Vagina (tissue), 2 donors: ENCODE measurements at places on chromosomes 1 and 21.

DNA sequence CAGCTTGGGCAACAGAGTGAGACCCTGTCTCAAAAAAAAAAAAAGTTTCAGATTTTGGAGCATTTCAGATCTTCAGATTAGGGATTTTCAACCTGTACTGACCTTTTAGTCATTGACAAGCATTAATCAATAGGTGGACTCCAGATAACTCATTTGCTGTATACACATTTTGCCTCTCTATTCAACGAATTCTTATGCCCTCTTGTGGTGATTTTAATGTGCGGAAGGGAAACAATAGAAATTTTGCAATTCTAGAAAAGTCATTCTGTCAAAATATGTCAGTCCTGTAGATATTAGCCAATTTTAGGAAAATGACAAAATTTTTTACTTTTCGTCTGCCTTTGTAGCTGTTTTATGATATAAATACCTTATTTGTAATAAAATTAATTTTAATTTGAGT, 11.6 kb upstream of the OR2G2 start:
- DNase-seq: no peak
- H3K27me3 ChIP-seq: no peaks in the 10 kb centered on the region
- H3K4me1 ChIP-seq: no peaks in the 10 kb centered on the region
- H3K27ac ChIP-seq: no peak overlapping the region
- H3K4me3 ChIP-seq: no peak overlapping the region
- no peaks in the 10 kb centered on the region for H3K36me3 ChIP-seq

- no peak overlapping the region for H3K4me3 ChIP-seq
- DNase-seq: no peak
- H3K36me3 ChIP-seq: no peaks in the 10 kb centered on the region
- H3K27me3 ChIP-seq: no peaks in the 10 kb centered on the region
- peaks cover 21% of the 10 kb centered on the region for H3K4me1 ChIP-seq
Observed at GRCh38 chr1:55181666-55182065, 33.5 kb downstream of the USP24 start.

DNA sequence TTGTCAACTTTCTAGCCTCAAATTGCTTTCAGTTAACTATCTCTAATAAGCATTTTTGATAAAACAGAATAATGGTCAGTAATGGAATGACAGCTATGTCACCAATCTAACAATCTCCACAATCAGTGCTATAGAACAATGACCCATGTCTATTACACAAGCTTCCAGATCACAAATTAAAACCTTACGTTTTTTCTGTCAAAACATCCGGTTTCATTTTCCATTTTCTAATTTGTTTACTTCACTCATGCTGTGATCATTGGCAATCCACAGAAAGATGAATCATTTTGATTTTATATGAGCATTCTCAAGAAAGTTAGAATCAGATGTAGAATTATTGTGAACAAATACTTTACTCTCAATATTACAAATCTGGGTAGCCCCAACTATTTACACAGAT, 80.3 kb downstream of the KCNT2 start:
- H3K27ac ChIP-seq: no peak overlapping the region
- no peaks in the 10 kb centered on the region for H3K27me3 ChIP-seq
- H3K4me3 ChIP-seq: no peak overlapping the region
- H3K4me1 ChIP-seq: no peaks in the 10 kb centered on the region
- DNase-seq: no peak

- H3K27me3 ChIP-seq: no peaks in the 10 kb centered on the region
- no peaks in the 10 kb centered on the region for H3K4me1 ChIP-seq
- no peaks in the 10 kb centered on the region for H3K36me3 ChIP-seq
- H3K27ac ChIP-seq: no peak overlapping the region
Observed at GRCh38 chr1:8276173-8276914, 41.6 kb upstream of the SLC45A1 start.

DNA sequence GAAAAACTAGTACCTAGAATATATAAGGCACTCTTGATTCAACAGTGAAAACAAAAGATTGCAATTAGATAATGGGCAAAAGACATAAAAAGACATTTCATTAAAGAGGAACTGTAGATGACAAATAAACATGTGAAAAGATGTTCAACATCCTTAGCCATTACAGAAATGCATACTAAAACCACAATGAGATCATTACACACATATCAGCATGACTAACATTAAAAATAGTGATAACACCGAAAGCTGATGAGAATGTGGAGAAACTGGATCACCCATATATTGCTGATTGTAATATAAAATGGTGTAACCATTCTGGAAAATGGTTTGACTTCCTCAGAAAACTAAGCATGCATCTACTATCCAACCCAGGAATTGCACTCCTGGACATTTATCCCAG, 340.3 kb downstream of the SEC16B start:
- no peak overlapping the region for H3K4me3 ChIP-seq
- no peaks in the 10 kb centered on the region for H3K4me1 ChIP-seq
- DNase-seq: no peak

DNA sequence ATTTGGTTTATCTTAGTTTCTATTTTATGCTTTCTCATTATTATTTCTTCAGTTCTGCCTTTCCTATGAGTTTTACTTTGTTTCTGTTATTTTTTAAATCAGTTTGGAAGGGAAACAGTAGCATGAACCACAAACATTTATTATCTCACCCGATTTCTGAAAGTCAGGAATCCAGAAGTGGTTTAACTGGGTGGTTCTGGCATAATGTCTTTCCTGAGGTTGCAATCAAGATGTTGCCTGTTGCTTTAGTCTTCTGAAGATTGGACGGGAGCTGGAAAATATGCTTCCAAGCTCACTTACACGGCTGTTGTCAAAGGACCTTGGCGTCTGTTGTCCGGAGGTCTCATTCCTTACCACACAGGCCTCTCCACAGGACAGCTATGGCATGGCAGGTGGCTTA, 50.4 kb downstream of the SNRPE start:
- no peaks in the 10 kb centered on the region for H3K4me1 ChIP-seq
- H3K36me3 ChIP-seq: no peaks in the 10 kb centered on the region
- H3K27ac ChIP-seq: no peak overlapping the region
- H3K27me3 ChIP-seq: no peaks in the 10 kb centered on the region

DNA sequence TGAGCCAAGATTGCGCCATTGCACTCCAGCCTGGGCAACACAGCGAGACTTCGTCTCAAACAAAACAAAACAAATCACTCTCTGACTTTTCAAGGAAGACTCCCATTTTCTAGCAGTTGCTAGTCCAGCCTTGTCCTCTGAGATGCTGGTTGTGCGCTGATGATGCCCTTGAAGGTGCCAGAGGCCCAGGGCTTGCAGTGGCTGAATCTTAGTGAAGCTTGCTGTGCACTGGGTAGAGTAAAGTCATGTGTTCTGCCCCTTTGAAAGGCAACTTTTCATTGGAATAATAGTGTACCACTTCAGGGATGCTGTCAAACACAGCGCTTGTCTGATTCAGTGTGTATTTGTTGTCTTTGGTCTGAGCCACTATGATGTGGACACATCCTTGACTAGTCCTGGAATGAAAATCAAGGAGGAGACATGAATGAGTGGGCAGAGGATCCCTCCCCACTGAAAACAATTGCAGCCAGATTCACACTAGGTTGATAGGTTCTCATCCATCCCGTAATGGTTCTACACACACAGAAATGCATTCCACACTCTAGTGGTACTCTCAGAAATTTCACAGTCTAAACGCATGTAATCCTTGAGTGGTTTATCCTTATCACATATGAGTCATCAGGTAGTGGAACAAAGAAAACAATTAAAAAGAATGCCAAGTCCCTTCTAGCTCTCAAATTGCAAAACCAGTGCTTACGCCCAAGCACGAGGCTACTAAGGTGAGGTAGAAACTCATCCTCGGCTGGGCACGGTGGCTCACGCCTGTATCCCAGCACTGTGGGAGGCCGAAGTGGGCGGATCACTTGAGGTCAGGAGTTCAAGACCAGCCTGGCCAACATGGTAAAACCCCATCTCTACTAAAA, 17.8 kb upstream of the TDRD10 start:
- H3K27ac ChIP-seq: no peak overlapping the region
- H3K27me3 ChIP-seq: no peaks in the 10 kb centered on the region
- H3K36me3 ChIP-seq: no peaks in the 10 kb centered on the region
- no peak overlapping the region for H3K4me3 ChIP-seq

- H3K27ac ChIP-seq: no peak overlapping the region
- no peaks in the 10 kb centered on the region for H3K27me3 ChIP-seq
- peaks cover 57% of the 10 kb centered on the region for H3K4me1 ChIP-seq
- no peak for DNase-seq
Observed at GRCh38 chr1:184405094-184405800, 18.4 kb downstream of the C1orf21 start.
